Stromal cell of bone marrow (primary cell): ENCODE measurements at places on chromosomes 12 and 14.

- no peak for DNase-seq
Measured at GRCh38 chr12:132214891-132215290, 70.6 kb downstream of the NOC4L start.

- DNase-seq, result no peak
Measured at GRCh38 chr14:48005986-48006385, 330.6 kb upstream of the MDGA2 start.

DNA sequence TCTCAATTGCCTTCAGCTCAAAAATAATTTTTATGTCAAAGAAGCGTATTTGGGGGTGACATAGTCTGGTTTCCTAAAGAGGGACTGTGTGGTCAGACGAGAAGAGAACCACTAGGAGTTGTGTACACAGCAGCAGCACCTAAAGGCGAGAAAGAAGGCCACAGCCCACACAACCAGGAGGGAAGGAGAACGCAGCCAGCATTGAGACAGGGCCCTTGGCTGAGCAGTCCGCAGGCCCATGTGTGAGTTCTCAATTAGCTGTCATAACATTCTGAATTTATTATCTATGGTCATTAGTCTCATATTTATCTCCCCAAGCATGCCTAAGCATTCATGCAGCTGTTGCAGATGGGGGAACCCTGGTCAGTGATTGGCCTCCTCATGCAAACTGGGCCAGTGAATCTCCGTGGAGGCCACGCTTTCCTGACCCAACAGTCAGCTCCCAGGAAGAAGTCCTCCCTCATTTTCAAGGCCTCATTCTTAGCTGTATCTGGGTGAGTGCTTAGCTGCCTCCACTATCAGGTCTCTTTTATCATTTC is 81.2 kb upstream of the ATF7IP start:
- no peak for DNase-seq

DNA sequence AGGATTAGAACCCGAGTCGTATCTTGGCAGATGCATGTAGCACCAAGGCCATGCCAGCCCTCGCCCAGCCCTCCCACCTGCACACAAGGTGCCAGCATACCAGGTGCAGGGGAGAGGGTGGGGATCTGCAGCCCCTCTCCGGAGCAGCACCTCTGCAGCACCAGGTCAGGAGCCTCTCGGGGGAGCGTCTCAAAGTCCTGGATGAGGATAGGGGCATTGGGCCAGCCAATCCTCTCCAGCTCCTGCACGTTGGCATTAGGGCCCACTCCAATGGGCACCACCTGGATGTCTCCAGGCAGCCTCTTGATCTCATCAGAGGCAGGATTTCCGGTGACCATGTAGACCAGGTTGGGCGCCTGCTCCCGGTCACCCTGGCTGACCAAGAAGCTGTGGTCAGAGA is 73.2 kb upstream of the ANO2 start:
- DNase-seq, result no peak

GRCh38 chr14:79177106-79177505 is 1006.9 kb downstream of the NRXN3 start:
- no peak for DNase-seq

DNA sequence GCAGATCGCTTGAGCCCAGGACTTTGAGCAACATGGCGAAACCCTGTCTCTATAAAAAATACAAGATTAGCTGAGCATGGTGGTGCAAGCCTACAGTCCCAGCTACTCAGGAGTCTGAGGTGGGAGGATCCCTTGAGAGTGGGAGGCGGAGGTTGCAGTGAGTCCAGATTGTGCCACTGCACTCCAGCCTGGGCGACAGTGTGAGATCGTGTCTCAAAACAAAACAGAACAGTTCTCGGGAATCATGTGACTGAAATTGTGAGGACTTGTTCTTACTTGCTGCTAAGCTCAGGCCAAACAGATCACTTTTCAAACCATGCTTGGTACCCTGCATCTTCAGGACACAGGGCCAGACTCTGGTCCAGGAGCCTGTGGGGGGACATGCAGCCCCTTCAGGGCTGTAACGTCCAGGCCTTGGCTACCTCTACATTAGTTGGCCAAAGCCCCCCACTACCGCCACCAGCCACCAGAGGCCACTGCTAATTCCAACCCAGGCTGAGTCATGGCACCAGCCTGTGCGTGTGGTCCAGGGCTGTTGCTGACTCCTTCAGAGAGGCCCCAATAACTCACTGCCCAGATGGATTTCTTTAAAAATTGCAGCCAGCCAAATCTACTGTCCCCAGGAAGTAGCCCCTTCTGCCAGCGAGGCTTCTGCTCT is 33.4 kb upstream of the SYNDIG1L start:
- peak; percentile 46 for DNase-seq

- DNase-seq, result no peak
Measured at GRCh38 chr14:53581504-53581903, 375.1 kb downstream of the BMP4 start.

- DNase-seq, result no peak
Measured at GRCh38 chr14:24435192-24435810, 5.5 kb downstream of the KHNYN start.

DNA sequence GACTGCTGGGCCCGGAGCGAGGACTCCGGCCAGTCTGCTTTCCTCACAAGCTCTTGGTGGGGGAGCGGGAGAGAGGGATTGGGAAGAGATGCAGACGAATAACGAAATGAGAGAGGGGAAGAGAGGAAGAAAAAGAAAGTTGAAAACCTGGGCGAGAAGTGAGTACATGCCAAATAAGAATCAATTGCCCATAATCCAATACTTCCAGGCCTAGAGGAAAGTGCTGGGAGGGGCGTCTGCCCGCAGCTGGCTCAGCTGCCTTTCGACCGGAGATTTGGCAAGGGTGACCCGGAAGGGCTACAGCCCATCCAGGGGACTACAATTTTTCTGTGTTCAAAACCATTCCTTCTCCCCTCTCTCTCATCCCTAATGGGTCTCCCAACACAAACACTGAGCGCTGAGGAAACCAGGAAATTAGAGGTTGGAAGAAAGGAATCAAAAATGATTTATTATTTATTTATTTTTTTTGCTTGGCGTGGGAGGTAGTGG is 4.9 kb downstream of the NKX2-1 start:
- DNase-seq, result no peak

DNA sequence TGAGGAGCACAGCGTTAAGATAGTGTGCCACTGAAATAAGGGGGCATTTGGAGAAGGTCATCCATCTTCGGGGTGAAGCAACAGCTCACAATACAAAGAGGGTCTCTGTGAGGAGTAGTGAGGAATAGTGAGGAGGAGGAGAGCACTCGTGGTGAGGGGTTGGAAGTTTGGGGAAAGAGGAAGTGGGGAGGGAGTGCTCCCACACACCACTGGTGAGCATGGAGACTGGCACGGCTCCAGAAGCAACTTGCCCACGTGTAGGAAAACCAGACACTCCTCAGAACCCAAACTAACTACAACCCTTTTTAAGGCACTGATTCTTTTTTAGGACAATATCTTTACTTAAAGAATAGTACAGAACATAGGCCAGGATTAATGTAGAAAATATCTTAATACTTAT is 48.9 kb downstream of the GALNT8 start:
- DNase-seq, result no peak

DNA sequence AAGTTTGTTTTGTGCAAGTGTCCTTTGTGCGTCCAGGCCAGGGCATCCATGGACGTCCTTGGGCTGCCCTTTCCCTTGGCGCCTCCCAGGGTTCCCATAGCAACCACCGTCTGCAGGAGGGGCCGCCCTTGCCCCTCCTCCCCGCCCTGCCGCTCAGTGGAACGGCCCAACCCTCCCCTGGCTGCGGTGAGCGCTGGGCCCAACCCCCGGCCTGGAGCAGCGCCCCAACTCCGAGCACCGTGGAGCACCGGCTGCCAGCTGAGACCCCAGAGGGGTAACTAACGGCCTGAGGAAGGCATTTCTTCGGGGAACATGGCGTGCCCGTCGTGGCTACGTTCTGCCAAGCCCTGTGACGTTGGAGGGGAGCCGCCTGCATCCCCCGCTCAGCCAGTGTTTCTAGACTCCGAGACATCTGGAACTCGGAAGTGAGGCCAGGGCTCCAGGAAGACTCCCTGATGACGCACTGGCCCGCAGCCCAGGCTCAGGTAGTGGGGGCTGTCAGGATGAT is 5.3 kb upstream of the ACACB start:
- peak; percentile 75 for DNase-seq

GRCh38 chr12:103177639-103178255 is 220.3 kb downstream of the ASCL1 start:
- DNase-seq, result no peak

GRCh38 chr14:51460011-51460410 is 191.7 kb upstream of the FRMD6 start:
- no peak for DNase-seq
